ENCODE measurements at places on chromosomes 13 and 19.

- no peak for DNase-seq
Observed at GRCh38 chr13:51807041-51807440, 3.1 kb upstream of the DHRS12 start.

GRCh38 chr13:22061806-22062391, 391.0 kb downstream of the FGF9 start:
- no peak for DNase-seq

DNA sequence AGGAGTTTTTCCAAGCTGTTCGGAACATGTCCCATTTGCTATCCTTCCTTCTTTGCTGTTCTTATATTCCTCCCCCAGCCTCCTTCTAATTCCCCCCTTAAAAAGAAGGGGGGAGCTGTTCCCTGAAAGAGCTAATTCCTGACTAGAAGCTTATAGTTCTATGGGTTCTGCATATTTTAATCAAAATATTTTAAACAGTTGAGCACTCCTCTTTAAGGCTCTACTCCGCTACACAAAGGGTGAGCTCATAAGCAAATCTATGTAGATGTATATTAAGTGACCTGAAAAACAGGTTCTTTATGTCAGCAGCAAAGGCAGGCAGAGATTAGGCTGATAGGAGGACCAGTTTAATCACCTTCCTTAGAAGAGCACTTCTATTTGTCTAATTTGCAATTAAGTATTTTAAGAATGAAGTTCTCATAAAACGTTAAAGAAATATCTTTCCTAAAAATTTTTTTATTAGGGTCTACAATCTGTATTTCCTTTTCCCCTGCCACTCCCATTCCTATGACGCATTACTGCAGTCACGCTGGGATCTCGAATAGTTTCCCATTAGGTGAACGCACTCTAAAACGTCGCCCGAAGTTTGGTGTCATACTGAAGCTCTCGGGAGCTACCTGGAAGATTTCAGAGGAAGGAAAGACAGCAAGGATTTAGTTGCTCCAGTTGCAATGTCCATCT, 5.2 kb downstream of the EFNB2 start:
- peak; percentile 62 for DNase-seq

GRCh38 chr19:13300421-13301030, 150.3 kb downstream of the IER2 start:
- no peak for DNase-seq

DNA sequence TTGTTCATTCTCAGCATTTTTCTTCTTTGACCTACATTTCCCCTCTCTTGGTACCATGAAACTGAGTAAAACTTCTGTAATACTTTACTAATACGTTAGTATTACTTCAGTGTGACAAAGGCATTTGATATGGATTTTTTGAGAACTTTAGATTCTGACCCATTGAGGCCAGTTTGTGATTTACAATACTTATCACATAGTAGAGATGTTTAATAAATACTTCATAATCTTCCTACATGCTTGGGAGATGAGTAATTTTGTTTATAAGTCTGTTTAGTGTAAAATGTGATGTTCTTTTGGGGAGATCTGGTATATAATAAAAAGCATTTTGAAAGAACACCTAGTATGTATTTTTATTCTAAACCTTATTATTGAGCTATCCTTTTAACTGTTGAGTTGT, 29.7 kb downstream of the GTF2F2 start:
- DNase-seq = no peak

DNA sequence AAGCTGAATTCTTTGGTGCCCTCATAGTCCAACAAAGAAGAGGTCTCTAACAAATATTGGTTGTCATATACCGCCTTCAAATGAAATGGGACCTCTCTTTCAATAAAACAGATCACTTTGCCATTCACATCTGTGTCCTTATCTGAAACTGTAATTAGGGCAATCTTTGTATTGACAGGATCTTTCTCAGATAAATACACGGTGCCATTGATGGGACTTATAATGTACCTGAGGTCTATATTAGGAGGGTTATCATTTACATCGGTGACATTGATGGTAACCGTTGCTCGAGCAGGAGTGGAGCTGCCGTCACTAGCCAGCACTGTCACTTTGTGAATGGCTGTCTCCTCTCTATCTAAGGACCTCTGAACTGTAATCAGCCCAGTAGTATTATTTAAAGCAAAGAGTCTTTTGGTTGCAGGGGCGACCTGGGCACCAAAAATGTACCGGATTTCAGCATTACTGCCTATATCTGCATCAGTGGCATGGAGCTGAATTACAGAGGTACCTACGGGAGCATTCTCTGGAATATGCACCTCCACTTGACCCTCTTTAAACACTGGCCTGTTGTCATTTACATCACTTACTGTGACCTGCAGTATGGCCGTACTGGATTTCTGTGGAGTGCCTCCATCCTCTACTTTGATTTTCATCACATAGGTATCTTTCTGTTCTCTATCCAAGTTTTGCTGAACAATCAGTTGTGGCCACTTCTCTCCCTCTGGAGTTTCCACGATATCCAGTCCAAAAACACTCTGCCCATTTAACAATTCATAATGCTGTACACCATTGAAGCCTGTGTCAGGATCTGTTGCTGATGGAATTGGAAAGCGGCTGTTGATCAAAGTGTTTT, 2.8 kb downstream of the PCDH9 start:
- no peak for DNase-seq

DNA sequence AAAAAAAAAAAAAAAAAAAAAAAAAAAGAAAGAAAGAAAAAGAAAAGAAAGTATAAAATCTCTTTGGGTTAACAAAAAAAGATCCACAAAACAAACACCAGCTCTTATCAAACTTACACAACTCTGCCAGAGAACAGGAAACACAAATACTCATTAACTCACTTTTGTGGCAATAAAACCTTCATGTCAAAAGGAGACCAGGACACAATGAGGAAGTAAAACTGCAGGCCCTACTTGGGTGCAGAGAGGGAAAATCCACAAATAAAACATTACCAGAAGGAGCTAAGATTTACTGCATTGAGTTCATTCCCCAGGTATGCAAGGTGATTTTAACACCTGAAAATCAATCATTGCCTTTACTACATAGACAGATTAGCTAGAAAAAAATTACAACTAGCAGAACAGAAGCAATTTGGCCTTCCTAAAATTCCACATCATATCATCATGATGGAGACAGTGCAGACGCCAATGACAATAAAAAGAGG, 9.6 kb upstream of the CEACAM5 start:
- DNase-seq = no peak

DNA sequence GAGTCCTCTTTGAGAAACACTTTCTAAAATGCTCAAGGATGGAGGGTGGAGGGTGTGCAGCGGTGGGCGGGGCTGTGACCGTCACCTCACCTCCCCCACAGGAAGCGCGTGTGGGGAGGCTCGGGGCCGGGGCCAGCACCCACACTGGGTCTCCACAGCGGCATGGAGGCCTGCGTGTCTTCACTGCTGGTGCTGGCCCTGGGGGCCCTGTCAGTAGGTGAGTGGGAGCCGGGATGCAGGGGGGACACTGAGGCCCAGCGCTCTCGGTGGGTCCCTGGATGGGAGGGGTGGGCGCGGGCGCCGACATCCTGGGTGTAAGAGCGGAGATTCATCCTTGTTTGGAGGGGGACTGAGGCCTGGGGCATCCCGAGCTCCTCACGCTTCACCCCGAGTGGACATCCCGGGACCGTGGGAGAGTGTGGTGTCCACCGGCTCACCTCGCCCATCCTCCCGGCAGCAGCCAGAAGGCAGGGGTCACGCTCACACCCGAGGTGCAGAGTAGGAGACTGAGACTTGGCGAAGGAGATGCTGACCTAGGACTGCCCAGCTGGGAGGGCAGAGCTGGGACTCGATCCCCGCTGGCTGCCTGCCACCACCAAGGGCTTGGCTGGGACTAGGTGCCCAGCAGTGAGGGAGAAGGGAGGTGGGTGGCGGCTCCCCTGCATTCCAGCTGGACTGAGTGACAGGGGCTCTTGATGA, at the start of gene GZMM:
TSS of gene GZMM (plus strand) at position 144 of the 699 bp plus-strand sequence. CDS start at position 163, 19 bp downstream.
- no peak for DNase-seq

GRCh38 chr13:24307211-24308067, 1.9 kb upstream of the C1QTNF9 start:
- DNase-seq = no peak

DNA sequence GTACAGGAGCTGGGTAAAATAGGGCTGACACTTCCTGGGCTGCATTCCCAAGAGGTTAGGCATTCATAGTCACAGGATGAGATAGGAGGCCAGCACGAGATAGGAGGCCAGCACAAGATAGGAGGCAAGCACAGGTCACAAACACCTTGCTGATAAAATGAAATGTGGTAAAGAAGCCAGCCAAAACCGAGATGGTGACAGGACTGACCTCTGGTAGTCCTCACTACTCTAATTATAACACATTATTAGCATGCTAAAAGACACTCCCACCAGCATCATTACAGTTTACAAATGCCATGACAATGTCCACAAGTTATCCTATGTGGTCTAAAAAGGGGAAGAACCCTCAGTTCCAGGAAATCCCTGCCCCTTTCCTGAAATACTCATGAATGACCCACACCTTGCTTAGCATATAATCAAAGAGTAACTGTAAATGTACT, 20.9 kb upstream of the IGSF23 start:
- no peak for DNase-seq

DNA sequence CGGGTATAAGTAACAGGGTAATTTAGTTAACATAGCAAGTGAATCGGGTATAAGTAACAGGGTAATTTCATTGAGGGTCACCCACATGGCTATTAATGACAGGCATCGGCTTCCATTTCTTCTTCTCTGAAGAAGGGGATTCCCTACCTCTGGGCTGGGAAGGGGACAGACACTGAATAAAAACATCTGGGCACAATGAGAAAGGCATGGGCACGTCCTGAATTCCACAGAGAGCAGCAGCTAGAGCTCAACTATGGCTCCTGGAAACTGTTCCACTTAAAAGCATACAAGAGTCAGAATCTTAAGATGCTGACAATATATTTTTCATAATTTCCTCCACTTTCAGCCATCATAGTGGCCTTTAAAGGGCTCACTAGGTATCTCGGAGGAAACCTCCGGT, 51.8 kb downstream of the CRYL1 start:
- no peak for DNase-seq

DNA sequence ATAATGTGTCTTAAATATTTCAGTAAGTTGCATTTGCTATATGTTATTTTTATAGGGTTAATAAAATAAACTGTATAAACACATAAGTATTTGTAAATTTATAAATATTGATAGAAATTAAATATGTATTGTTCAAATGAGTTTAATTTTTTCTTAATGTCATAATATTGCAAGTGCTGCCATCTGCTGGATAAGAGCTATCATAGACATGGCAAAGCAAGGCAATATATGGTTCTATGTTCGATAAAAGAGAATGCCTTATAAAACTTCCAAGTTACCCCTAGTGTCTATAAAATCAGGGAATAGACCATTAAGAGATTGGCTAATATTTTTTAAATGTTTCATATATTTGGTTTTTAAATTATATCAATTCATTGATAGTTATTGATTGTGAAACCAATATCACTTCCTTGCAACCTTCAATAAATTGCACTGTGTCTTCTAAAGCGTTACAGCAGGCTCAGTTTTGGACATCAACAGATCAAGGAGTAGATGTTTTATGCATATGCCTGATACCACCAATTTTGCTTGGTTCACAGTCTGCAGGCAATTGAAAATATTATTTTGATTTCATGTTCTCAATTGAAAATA, 29.0 kb upstream of the SLITRK6 start:
- DNase-seq = peak; percentile 17

GRCh38 chr13:50424993-50425392, 409.7 kb downstream of the KCNRG start:
- DNase-seq = no peak

GRCh38 chr13:43877766-43878165, 1.8 kb downstream of the CCDC122 start:
- no peak for DNase-seq

GRCh38 chr13:113749967-113750366, 9.1 kb upstream of the TMEM255B start:
- DNase-seq = no peak

DNA sequence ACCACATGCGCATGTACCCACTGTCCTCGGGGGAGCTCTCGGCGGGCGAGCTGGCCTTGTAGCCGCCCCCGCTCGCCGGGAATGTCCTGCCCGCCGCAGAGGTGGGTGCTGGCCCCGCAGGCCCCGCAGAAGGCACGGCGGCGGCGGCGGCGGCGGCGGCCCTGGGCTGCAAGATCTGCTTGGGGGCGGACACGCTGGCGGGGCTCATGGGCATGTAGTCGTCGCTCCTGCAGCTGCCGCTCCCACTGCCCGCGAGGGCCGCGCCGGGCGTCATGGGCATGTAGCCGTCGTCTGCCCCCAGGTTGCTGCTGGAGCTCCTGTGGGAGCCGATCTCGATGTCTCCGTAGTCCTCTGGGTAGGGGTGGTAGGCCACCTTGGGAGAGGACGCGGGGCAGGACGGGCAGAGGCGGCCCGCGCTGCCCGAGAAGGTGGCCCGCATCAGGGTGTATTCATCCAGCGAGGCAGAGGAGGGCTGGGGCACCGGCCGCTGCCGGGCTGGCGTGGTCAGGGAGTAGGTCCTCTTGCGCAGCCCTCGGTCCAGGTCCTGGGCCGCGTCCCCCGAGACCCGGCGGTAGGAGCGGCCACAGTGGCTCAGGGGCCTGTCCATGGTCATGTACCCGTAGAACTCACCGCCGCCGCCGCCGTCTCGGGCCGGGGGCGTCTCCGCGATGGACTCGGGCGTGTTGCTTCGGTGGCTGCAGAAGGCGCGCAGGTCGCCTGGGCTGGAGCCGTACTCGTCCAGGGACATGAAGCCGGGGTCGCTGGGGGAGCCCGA, 2.4 kb downstream of the IRS2 start:
- DNase-seq = no peak

GRCh38 chr19:33498391-33499000, 23.1 kb downstream of the PEPD start:
- no peak for DNase-seq

DNA sequence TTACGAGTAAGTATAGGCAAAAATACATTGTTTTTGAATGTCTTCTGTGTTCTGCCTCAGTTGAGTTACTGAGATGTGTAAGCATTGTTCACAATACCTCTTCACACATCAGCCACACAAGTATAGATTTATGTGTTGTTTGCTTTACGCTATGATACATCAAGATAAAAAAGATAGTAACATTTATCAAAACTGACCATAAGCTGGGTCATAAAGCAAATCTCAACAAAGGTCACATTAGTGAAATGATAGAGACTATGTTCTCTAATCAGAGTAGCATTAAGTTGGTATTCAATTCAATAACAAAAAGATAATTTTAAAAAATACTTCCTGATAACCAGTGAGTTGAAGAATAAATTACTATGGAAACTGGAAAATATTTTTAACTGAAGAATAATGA, 127.5 kb downstream of the ZAR1L start:
- no peak for DNase-seq

DNA sequence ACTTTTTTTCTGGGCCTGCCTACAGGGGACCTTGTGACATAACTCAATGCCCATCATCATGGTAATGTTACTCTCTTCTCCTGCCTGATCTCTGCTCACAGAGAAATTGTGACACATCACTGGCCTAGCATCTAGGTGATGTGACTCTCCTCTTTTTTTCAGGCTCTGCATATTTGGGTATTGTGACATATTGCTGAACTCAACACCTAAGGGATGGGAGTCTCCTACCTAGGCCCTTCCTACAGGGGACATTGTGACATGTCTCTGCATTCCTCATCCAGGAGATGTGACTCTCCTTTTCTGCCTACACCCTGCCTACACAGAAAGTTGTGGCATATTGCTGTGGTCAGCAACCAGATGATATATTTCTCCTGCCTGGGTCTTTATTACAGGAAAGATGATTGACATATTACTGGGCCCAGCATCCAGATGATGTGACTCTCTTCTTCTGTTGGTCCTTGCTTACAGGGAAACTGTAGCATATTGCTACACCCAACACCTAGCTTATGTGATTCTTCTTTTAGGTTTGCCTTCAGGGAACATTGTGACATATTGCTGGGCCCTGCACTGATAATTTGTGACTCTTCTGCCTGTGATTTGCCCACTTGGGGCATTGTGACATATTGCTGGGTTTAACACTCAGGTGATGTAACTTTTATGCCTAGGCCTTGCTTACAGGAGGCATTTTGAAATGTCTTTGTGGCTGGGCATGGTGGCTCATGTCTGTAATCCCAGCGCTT, 21.0 kb upstream of the ZNF254 start:
- no peak for DNase-seq
